ENCODE measurements at places on chromosomes 7 and 10. TPM values are rescaled to one million over a fixed set of nuclear protein-coding genes. Genes with fewer than 3 reads are reported as not detected.

Gene CRTAC1
- polyA plus RNA-seq, result 7.2 TPM

Gene OR2A5
- not detected for polyA plus RNA-seq

Gene MET
- 13.4 TPM for polyA plus RNA-seq

Gene TMEM120A
- polyA plus RNA-seq, result 141 TPM

Gene GSDME
- 16.8 TPM for polyA plus RNA-seq

Gene HGF
- 2.6 TPM for polyA plus RNA-seq

Gene SUGCT
- polyA plus RNA-seq, result 45.1 TPM

Gene ASB15
- polyA plus RNA-seq, result 1.8 TPM

Gene CFAP46
- polyA plus RNA-seq, result 3.8 TPM

GRCh38 chr7:148609045-148609725 is 18.6 kb downstream of the C7orf33 start:
- no peak overlapping the region for H3K4me3 ChIP-seq
- H3K27ac ChIP-seq, result no peak overlapping the region
- no peaks in the 10 kb centered on the region for H3K4me1 ChIP-seq
- H3K36me3 ChIP-seq, result no peaks in the 10 kb centered on the region

DNA sequence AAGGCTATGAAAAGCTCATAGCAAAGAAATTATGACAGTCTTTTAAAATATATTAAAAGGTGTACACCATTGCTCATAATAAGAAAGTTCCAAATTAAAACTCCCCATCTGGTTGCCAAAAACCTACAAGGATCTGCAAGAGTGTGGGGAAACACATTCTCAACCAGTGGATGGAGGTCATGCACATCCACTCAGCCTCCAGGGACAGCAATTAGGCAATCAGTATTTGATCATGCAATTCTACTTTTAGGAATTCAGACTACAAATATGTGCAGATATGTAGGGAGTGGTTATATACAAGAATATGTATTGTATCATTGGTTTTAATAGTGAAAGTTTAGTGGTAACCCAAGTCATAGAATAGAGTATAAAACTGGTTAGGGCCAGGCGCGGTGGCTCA is 157.8 kb downstream of the FGFR2 start:
- DNase-seq, result no peak
- no peaks in the 10 kb centered on the region for H3K27me3 ChIP-seq
- no peaks in the 10 kb centered on the region for H3K36me3 ChIP-seq
- H3K4me3 ChIP-seq, result no peak overlapping the region
- H3K27ac ChIP-seq, result no peak overlapping the region

DNA sequence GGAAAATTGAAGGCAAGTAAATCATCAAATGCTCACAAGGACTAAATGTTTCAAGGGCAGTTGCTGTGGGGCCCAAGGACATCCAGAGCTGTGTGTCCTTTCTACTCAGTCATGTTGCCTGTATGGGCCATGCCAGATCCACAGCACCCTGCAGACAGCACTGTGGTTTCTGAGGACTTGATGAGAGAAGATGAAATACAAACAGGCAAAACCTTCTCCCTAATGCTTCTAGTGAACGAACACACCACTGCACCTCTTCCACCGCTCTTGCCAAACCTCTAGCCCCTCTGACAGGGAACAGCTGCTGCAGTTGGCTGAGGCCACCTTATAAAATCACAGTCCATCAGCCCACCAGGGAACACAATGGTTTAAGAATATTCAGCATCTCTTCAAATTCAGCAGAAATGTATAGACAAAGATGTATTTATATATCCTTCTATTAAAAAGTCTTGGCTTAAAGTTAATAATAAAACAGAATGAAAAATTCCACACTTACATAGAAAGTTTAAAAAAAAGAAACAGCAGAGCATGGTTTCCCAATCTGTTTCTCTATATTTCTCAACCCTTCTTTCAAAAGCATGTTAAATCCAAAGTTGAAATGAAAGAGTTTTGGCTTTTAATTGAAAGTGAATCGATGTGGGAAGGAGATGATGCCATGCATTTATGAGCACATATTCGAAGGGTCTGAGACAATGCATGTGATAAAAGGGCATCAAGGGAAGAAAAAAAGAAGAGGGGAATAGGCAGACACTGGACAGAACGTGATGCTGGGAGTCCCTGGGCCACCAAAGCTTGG is 14.0 kb downstream of the CYP3A7 start:
- no peaks in the 10 kb centered on the region for H3K27me3 ChIP-seq
- H3K4me3 ChIP-seq, result no peak overlapping the region
- peaks cover 7% of the 10 kb centered on the region for H3K4me1 ChIP-seq
- no peaks in the 10 kb centered on the region for H3K36me3 ChIP-seq
- H3K27ac ChIP-seq, result no peak overlapping the region

GRCh38 chr7:43443381-43443780 is 139.5 kb upstream of the STK17A start:
- no peaks in the 10 kb centered on the region for H3K36me3 ChIP-seq
- DNase-seq, result peak; percentile 34
- H3K27me3 ChIP-seq, result no peaks in the 10 kb centered on the region

GRCh38 chr10:116590590-116591444 is at the start of gene PNLIPRP1:
Gene PNLIPRP1, plus strand, starts transcription at chr10:116590959. Its CDS starts 171 bp downstream, at chr10:116591130.
- H3K36me3 ChIP-seq, result no peaks in the 10 kb centered on the region
- no peak within 1 kb of the TSS for H3K4me3 ChIP-seq
- no peak for DNase-seq
- no peak within 1 kb of the TSS for H3K27ac ChIP-seq

GRCh38 chr7:47500103-47500563 is 81.8 kb downstream of the TNS3 start:
- H3K27ac ChIP-seq, result peak overlapping the region; percentile 64
- H3K4me3 ChIP-seq, result no peak overlapping the region
- peak; percentile 80 for DNase-seq
- peaks cover 2% of the 10 kb centered on the region for H3K36me3 ChIP-seq
- H3K27me3 ChIP-seq, result no peaks in the 10 kb centered on the region

DNA sequence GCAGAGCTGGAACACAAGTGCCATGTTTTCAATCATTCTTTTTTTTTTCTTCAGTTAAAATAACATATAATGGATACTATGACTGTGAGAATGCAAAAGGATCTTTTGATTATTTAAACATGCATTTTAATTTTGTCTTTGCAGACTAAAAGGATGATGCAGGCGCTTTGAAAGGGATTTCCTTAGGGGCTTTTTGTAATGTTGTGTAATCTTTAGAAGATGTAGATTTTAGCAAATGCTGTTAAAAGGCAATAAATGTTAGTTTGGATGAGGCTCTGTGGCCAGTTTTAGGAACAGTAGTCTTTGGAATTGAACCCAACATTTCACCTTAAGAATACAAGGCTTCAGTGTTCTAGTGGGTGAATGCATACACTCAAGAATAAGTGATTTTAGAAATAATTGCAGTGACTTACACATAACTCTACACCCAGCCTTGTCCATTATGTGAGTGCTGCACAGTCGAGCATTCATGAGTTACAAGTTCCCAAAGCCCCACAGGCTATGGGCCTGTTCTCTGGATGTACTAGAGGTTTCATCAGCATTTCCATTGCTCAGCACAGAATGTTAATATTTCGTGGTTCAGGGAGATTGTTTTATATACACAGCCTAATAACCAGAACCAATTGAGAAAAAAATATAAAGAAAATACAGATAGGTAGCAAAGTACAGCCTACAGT is 11.6 kb downstream of the PAPSS2 start:
- H3K27ac ChIP-seq, result no peak overlapping the region
- H3K4me1 ChIP-seq, result no peaks in the 10 kb centered on the region
- H3K36me3 ChIP-seq, result no peaks in the 10 kb centered on the region
- H3K4me3 ChIP-seq, result no peak overlapping the region

- no peak for DNase-seq
- H3K27me3 ChIP-seq, result no peaks in the 10 kb centered on the region
- no peak overlapping the region for H3K27ac ChIP-seq
- no peak overlapping the region for H3K4me3 ChIP-seq
Measured at GRCh38 chr7:127715901-127716300, 63.9 kb downstream of the SND1 start.

GRCh38 chr7:17020250-17020649 is 138.5 kb upstream of the AGR3 start:
- H3K4me1 ChIP-seq, result no peaks in the 10 kb centered on the region
- H3K27ac ChIP-seq, result no peak overlapping the region
- H3K4me3 ChIP-seq, result no peak overlapping the region
- H3K27me3 ChIP-seq, result no peaks in the 10 kb centered on the region
- no peak for DNase-seq
- H3K36me3 ChIP-seq, result no peaks in the 10 kb centered on the region

GRCh38 chr7:24036033-24036412 is 248.0 kb upstream of the NPY start:
- H3K4me1 ChIP-seq, result no peaks in the 10 kb centered on the region
- no peaks in the 10 kb centered on the region for H3K27me3 ChIP-seq
- H3K36me3 ChIP-seq, result no peaks in the 10 kb centered on the region
- no peak overlapping the region for H3K27ac ChIP-seq
- DNase-seq, result no peak

GRCh38 chr10:75858339-75858738 is 426.9 kb downstream of the LRMDA start:
- DNase-seq, result no peak
- no peaks in the 10 kb centered on the region for H3K36me3 ChIP-seq
- no peaks in the 10 kb centered on the region for H3K4me1 ChIP-seq

- H3K36me3 ChIP-seq, result no peaks in the 10 kb centered on the region
- H3K27me3 ChIP-seq, result no peaks in the 10 kb centered on the region
- H3K27ac ChIP-seq, result no peak overlapping the region
- DNase-seq, result no peak
Measured at GRCh38 chr10:87767253-87767652, 50.8 kb downstream of the ATAD1 start.

DNA sequence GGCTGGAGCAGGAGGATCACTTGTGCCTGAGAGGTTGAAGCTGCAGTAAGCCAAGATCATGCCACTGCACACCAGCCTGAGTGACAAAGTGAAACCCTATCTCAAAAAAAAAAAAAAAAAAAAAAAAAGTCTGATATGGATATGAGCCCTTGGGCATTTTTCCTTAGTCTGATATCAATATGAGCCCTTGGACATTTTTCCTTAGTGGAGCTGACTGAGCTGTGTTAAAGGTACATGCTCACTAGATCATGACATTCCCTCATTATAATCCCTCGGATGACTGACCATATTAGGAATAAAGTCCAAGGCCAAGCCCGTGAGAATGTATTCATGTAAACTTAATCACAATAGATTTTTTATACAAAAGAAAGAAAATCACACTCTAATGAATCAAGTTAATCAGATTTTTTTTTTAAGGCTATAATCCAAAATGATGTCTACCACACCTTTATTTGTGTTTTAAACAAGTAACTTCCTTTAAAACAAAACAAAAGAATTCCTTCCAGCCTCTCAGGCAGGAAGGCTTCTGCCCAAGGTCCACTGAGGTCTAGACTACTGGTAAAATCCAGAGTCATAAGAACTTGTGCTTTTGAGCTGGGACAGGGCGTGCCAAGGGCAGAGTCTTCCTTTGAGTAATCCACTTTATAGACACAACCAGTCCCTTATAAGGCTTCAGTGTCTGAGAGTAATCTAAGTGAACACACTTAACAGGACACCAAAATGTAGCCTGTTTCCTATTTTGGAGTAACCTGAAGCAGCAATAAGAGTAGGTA is 5.5 kb downstream of the PPA1 start:
- DNase-seq, result no peak
- H3K36me3 ChIP-seq, result no peaks in the 10 kb centered on the region
- no peaks in the 10 kb centered on the region for H3K27me3 ChIP-seq
- no peak overlapping the region for H3K4me3 ChIP-seq
- H3K4me1 ChIP-seq, result peaks cover 7% of the 10 kb centered on the region
- H3K27ac ChIP-seq, result peak overlapping the region; percentile 64

DNA sequence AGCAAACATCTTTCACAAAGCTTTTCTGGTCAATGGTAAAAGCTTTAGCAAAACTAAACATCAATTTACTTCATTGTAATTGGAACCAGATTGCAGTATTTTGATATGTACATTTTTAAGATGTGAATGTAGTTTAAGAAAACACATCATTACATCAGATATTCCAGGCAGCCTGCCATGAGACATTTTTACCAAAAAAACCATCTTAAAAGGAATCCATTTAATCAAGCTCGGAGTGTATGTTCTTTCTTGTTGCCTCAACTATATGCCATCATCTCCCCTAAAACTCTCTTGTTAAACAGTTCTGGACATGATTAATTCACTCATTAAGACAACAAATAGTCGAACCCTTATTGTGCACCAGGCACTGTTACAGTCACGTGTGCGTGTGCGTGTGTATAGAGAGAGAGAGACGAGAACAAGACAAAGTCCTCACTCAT is 97.5 kb downstream of the UBE2H start:
- no peaks in the 10 kb centered on the region for H3K36me3 ChIP-seq
- H3K27me3 ChIP-seq, result no peaks in the 10 kb centered on the region
- no peak overlapping the region for H3K4me3 ChIP-seq
- no peak overlapping the region for H3K27ac ChIP-seq
- DNase-seq, result no peak
- H3K4me1 ChIP-seq, result peaks cover 12% of the 10 kb centered on the region

DNA sequence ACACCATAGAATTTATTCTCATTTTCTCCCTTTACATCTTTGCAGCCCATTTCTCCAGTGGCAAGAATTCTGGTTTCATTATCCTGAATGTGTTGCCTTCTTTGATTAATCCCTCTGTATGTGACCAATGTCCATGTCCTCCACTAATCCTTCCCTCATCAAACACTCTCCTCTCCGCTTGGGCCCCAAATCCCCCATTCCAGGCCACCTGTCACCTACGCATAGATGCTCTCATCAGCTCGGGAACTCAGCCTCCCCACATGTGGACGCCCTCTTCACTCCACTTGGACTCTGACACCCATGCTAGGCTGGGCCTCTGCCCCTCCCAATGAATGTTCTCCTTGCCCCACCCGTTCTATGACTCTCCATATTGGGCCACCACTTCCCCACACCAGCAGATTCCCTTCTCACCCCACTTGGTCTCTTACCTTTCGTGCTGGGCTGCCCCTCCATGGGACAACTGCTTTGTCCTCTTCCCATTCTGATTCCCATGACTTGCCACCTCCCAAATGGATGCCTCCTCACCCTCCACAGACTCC is 18.7 kb upstream of the RBM20 start:
- no peak for DNase-seq
- H3K36me3 ChIP-seq, result no peaks in the 10 kb centered on the region
- H3K27ac ChIP-seq, result no peak overlapping the region
- H3K4me1 ChIP-seq, result no peaks in the 10 kb centered on the region
- H3K27me3 ChIP-seq, result no peaks in the 10 kb centered on the region

DNA sequence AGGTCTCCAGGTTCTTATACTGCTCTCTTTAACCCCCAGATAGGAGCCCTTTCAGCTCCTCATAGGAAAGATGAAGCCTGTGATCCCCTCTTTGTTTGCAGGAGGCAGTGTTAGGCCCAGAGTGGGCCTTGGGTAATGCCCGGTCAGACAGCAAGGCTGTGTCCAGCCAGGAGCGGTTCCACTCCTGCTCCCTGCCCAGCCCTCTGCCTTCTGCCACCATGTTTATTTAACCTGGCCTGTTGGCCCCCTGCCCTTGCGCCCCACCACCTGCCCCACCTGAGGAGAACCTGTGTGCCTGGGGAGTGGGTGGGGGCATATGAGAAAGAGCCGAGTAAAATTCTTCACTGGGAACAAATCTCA is 24.3 kb downstream of the CDH23 start:
- DNase-seq, result no peak
- no peak overlapping the region for H3K4me3 ChIP-seq
- H3K4me1 ChIP-seq, result no peaks in the 10 kb centered on the region
- H3K36me3 ChIP-seq, result no peaks in the 10 kb centered on the region

- no peak overlapping the region for H3K4me3 ChIP-seq
- H3K36me3 ChIP-seq, result peaks cover 3% of the 10 kb centered on the region
- DNase-seq, result no peak
Measured at GRCh38 chr7:139639563-139639962, 116.1 kb downstream of the CLEC2L start.

Measured in kidney (tissue), 22 donors.